ENCODE measurements at places on chromosomes 12 and 14. TPM values are rescaled to one million over a fixed set of nuclear protein-coding genes. Genes with fewer than 3 reads are reported as not detected.

- DNase-seq = no peak
Measured at GRCh38 chr12:106128585-106129328, 10.0 kb downstream of the NUAK1 start.

GRCh38 chr14:72828604-72829003 is 65.3 kb downstream of the DPF3 start:
- DNase-seq = no peak

DNA sequence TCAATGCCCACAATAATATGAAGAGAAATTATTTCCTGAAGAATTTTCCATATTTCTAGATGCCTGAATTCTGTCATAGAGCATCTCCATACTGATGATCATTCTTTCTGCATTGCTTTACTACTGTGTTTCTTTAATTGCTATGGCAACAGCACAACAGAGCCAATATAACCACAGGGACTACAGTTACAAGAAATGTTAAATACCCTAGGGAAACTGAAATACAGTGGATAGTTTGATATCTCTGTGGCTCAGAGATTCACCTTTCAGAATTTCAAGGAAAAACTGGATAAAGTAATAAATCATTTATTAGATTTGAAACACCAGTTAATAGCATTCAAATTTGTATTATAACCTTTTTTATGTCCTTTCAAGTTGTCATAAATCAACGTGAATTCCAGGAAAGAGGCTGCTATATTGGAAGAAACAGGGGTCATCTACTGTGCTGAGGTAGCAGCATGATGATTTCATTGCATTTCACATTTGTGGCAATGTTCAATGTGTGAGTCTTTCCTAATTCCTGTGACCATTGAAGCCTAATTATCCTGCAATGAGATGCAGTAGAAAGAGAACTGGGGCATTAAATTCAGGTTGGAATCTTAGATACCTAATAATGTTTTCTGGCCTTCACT is 267.1 kb downstream of the LRFN5 start:
- no peak for DNase-seq

DNA sequence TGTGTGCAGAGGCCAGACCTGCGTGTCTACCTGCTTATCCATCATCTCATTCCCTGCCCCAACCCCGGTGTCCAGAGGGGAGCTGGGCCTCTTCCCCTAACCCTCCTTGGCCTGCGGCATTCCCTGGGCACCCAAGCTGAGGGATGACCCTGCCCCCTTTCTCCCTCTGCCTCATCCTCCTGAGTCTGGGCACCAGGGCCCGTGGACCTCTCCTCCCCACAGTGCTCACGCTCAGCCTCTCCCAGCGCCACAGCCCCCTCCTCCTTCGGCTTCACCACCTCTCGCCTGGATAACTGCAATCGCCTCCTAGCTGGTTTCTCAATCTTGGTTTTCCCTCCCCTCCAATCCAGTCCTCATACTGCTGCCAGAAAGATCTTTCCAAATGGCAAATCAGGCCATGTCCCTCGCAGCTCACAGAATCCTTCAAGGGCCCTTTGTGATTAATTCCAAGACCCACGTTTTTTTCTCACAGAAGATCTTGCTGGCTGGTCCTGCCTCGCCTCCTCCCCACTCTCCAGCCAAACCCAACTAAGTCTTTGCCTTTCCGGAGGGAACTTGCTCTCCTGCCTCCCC is 16.2 kb downstream of the IRF2BPL start:
- no peak for DNase-seq

GRCh38 chr14:74649673-74650072 is 37.6 kb upstream of the LTBP2 start:
- no peak for DNase-seq

DNA sequence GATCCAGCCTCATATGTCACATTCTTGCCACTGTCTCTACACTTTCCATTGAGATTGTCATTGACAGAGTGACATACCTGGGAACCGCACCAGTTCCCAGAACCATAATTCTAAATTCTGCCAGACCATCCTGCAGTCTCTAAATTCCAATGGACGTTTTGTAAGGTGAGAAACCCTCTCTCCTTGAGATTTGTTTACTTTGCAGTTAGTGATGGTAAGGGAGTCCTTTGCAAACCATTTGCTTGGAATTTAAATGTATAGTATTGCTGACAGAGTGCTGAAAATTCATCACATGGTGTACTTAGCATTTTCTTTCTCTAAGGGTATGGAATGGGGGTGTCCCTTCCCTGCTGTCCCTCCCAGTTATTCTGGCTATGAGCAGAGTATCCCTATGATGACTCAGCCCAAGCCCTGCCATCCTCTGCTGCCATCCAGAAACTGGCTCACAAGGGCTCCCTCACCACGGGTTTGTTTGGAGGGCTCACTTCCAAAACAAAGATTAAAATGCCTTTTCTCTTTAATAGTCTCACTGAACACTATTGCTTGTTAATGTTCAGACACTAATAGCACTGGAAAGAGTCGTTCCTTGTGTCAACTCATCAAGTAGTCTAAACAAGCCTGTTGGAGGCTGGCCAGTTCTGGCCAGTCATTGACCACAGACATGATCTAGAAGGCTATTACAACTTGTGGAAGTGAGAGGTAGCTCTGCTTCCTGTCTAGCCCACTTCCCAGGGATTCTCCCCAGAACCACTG is 129.0 kb upstream of the HMGA2 start:
- DNase-seq = peak; percentile 72

- DNase-seq = no peak
Measured at GRCh38 chr12:3200814-3201233, 123.6 kb downstream of the TSPAN9 start.

- DNase-seq = no peak
Measured at GRCh38 chr12:47739979-47740378, 14.7 kb upstream of the ENDOU start.

- DNase-seq = no peak
Measured at GRCh38 chr12:78898416-78898815, 33.8 kb downstream of the SYT1 start.

DNA sequence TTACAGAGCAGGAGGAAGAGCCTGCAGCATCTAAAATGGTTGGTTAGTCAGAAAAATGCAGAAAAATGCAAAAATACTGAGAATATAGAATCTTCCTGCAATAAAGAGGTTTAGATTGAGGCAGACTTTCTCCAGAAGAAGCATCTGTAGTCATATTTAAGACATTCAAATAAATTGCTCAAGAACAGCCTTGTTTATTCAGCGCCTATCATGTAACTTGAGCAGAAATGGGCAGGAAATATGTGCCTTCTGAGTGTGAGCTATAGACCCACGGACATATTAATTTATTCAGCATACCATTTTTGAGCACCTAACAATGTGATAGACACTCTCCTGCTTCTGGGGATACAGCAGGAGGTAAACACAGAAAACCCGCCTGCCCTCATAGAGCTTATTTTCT is 102.0 kb upstream of the HIF1A start:
- DNase-seq = no peak

DHH gene
- 2.1 TPM for total RNA-seq

Measured in upper lobe of right lung (tissue), 1 donor.